Stimulated activated CD4-positive, alpha-beta T cell treated with anti-CD3 and anti-CD28 coated beads, Interleukin-4, amount 100 ng/mL, for 4 hours (primary cell): ENCODE measurements at places on chromosomes 1 and 21.

DNA sequence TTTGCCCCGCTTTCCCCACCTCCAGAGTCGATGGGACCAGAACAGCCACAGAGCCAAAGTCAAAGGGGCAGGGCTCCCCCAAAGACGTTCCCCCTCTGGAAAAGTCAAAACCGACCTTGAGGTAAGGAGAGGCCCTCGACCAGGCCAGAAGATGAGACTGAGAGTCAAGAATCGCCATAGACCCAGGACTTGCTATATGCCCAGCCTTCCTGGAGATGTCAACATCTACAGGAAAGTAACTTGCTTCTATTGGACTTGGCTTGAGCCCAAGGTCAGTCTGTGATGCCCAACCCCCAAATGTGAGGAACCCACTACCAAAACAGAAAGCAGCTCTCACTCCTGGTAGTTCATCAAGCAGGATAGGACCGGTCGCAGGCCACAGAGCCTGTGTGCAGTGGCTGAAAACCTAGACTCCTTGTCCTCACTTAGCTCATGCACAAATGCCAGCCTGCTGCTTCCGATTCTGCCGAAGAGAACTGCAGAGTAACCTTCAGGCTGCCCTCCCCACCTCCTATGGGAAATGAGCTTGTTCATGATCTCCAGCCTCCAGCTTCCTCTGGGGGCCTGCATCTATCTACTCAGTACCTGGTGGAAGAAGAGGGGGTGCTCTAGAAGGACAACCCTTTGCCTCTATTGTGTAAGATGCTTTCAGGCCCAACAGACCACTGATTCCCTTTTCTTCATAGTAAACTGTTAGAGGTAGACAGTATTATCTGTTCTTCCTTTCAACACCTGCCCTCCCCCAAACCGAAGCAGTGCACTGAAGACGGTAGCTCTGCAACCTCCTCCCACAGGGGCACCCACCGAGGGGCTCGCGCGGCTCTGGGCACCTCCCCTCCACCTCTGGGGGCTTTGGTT lies 1.4 kb downstream of the ACOT7 start:
- no peak for DNase-seq

GRCh38 chr1:41749991-41750745 lies 168.6 kb downstream of the HIVEP3 start:
- no peak for DNase-seq

DNA sequence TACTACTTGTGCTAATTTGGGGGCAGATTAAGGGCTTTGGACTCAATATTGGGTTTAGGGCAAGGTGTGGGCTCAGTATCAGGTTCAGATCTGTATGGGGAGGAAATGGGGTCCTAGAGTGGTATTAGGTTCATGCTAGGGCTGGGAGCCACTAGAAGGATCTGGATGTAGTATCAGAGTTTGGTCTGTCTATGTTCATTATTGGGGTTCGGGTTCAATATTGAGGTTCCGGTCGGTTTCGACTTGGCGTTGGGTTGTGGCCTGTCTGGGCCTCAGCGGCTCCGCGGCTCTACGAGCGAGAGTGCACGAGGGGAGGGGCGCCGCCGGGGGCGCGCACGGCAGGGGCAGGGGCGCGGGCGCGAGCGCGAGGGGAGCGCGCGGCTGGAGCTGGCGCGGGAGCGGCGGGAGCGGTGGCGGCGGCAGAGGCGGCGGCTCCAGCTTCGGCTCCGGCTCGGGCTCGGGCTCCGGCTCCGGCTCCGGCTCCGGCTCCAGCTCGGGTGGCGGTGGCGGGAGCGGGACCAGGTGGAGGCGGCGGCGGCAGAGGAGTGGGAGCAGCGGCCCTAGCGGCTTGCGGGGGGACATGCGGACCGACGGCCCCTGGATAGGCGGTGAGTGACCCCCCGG lies at the start of gene PTPRF:
Gene PTPRF, plus strand, starts transcription at position 401 of the 624 bp plus-strand sequence. CDS start 14,193 bp downstream, outside the sequence.
- peak; percentile 31 for DNase-seq

- DNase-seq, result no peak
Measured at GRCh38 chr21:33289199-33289819, 23.1 kb downstream of the IL10RB start.

- no peak for DNase-seq
Measured at GRCh38 chr1:106494646-106495045, 561.8 kb upstream of the PRMT6 start.

GRCh38 chr21:15293240-15293639 lies 228.4 kb upstream of the NRIP1 start:
- DNase-seq, result no peak

DNA sequence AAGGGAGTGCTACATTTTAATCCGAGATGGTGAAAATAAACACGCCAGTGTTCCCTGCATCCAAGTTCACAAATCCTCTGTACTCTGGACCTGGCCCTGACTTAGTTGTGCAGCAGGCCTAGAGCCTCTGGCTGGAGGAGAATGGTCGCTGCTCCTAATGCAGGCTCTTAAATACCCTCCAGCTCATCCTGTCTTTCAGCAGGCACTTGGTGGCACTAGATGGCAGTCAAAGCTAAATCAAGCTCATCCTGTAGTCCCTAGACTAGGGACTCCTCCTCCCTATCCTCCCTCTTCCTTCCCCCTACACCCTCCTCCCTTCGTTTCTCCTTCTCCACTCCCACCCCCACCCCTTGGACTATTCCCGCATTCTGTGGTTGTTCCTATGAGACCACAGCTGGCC lies 41.6 kb upstream of the MTR start:
- DNase-seq, result no peak

DNA sequence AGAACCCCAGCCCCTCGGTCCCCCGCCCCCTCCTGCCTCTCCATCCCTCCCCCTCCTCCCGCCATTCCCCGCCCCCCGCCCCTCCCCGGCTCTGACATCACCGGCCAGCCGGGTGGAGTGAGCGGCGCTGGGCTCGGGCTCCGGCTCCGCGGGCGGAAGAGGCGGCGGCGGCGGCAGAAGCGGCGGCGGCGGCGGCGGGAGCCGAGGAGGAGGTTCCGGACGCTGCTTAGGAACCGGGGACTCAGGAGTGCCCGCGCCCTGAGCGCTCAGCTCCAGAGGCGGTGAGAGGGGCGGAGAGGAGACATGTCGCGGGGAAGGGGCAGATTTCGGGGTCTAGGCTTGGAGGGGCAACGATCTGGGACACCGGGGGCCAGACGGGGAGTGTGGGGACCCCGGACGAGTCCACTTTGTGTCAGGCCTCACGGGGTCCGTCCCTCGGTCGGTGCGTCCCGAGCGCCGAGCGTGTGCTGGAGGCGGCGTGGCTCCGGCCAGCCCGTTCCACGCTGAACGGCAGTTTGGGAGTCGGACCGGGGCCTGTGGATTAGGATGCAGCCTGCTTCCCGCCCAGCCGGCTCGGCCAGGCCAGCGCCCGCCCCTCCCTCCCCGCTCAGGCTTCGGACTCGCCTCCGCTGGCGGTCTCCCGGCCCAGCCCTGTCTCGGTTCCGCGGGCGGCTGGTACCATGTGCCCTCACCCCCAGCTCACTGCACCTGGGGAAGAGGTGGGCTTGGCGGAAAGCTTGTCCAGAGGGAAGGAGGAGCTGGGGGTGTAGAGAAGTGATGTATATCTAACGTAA lies at the start of gene PEA15:
Gene PEA15, plus strand, starts transcription at position 143 of the 794 bp plus-strand sequence. CDS start 6,161 bp downstream, outside the sequence.
- peak; percentile 69 for DNase-seq

- no peak for DNase-seq
Measured at GRCh38 chr1:14891991-14892390, 261.6 kb upstream of the TMEM51 start.

- no peak for DNase-seq
Measured at GRCh38 chr1:232138044-232138443, 491.9 kb downstream of the SIPA1L2 start.

DNA sequence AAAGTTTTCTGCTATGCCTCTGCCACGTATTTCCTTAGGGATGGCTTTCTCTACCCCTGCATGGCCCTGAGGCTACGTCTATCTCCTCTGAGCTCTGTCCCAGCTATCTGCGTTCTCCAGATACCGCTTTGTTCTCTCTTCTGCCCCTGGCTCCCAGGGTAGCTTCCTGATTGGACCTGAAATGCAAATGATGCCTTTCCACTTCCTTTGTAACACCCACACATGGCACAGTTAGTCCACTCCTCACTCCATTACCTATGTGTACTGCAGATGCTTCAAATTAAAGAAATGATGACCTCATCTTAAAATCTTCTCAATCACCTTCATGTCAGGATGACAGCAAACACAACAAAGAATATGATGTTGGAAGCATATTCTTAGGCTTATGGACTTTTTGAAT lies 138.6 kb upstream of the POGK start:
- no peak for DNase-seq

- DNase-seq, result peak; percentile 23
Measured at GRCh38 chr1:159881622-159882526, 18.1 kb downstream of the CFAP45 start.

DNA sequence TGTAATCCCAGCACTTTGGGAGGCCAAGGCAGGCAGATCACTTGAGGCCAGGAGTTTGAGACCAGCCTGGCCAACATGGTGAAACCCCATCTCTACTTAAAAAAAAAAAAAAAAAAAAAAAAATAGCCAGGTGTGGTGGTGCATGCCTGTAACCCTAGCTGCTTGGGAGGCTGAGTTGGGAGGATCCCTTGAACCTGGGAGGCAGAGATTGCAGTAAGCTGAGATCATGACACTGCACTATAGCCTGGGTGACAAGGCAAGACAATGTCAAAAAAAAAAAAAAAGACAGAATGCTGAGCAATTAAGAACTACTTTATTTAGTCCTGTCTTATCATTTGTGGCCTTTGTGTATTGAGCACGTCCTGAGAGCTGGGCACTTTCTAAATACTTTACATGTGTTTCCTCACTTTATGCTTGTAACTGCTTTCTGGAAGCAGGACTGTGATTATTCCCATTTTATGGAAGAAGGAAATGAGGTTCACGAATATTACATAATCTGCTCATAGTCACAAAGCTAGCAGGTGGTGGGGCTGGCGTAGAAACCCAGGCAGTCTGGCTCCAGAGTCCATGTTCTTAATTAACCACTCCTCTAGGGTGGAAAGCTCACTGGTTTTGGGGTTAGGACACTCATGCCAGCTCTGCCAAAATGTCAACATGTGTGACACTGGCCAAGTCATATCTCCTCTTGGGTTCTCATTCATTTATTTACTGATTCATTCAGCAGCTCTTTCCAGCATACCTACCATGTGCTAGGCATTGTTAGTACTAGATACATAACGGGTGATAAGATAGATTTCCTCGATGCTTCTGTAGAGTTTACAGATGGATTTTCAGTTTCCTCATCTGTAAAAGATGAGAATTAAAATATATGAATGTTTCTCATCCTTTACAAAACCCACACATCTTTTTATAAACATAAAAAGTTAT lies 57.7 kb downstream of the DDR2 start:
- no peak for DNase-seq

DNA sequence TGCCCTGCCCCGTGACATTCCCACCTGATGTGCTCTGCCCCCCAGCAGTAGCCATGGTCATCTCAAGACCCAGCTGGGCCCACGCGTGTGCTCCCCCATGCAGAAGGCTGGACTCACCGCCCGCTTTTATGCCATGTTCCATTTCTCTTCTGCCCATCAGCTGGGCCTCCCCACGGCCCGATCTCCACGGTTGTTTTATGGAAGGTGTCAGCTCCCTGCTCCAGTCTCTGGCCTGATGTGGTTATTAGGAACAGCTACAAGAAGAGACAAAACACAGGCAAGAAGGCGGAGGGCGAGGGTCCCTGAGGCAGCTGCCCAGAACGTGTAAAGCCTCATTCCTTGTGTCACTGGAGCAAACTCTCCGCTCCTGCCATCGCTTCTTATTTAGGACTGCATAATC lies 50.2 kb upstream of the DISP3 start:
- no peak for DNase-seq

DNA sequence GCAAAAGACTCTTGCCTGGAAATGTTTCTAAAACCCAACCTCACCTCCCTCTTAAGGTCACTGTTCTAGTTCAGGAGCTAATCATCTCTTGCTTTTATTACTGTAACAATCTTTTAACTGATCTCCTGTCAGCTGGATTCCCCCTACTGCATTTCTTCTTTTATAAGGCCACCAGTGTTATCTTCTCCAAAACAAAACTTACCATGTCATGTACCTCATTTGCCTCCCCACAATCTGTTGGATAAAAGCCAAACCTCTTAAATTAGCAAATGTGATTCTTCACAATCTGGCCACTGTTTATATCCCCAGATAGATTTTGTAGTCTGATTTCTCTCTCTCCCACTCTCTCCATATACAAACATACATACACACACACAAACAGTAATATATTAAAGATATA lies 143.3 kb downstream of the DENND1B start:
- DNase-seq, result no peak

- no peak for DNase-seq
Measured at GRCh38 chr1:69401879-69402278, 165.8 kb upstream of the LRRC7 start.

DNA sequence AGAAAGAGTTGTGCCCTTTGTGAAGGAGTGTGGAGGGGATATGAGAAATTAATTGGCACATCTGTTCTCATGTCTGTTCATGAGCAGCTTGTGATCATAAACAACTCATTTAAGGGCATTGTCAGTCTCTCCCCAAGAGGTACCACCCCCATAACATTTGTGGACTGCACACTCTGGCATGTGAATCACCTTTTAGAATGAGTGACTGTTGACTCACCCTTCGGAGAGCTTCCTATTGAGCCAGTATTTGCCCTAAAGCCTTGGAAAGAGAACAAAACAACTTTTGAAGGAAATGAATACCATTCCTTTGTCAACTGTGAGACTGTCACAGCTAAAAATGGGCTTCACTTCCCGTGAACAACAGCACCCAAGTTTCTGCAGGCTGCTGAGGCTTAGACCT lies 27.5 kb upstream of the MYSM1 start:
- DNase-seq, result no peak

GRCh38 chr1:71660411-71660810 lies 579.6 kb upstream of the ZRANB2 start:
- DNase-seq, result no peak
